ENCODE measurements at places on chromosomes 2 and 18.

GRCh38 chr2:179170901-179171300 lies 93.7 kb downstream of the SESTD1 start:
- DNase-seq, result no peak

DNA sequence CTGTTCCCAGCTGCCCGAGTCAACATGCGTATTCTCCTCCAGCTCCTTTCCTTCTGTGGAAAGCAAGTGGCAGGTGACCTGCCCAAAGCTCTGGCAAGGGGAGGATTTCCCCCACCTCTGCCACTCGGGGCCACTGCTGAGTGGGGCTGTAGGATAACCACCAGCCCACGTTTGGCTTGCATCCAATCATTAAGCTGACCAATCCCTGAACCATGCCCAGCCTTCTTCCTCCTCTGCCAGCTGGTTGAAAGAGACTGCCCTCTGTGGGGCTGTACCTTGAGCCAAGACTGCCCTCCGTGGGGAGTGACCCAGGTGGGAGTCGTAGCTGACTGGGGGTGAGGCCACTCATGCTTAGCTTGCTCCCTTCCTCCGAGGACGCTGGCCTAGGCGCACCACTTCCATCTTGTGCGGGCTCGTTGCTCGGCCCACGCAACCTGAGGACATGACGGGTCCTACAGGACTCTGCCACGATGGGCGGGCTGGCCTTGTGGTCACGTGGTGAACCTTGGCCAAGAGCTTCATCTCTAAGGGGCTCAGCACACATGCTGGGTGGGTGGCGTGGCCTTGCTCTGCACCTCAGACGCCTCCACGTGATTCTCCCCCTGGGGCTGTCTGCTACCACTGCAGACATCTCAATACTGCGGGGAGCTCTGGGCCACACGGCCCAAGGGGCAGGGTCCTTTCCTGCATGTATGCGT lies 112.1 kb downstream of the NDUFA10 start:
- DNase-seq, result no peak

- DNase-seq, result no peak
Observed at GRCh38 chr2:105042189-105042588, 4.3 kb downstream of the MRPS9 start.

DNA sequence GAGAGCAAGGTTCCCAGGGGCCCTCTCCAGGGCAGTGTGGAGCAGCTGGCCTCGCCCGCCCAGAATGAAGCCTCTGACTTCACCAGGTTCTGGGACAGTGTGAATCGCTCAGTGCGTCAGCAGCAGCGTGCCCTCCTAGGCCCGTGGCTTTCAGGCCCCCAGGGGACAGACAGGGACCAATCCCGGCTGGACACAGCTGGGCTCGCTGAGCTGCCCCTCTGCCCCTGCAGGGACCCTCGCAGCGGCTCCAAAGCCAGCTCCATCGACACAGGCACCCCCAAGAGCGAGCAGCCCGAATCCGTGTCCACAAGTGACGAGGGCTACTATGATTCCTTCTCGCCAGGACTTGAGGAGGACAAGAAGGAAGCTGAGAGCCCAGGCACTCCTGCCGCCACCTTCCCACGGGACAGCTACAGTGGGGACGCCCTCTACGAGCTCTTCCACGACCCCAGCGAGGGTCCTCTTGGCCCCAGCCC lies 7.6 kb downstream of the AMER3 start:
- DNase-seq, result no peak

- no peak for DNase-seq
Observed at GRCh38 chr18:57534511-57534909, 52.0 kb downstream of the FECH start.

DNA sequence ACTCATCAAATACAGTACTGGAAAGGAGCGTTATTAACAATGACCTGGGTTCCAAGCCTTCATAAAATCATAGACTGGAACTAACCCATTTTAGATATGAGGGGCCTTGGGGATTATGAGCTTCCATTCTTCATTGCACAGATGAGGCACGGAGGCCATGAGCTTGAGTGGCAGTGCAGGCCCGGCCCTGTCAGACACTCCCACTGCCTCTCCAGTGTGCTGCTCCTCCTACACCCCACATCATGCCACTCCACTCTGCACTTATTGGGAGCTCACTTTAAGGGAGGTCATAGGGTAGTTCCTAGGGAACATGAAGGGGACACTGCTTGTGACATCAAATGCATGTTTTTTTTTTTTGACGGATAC lies 77.9 kb downstream of the TSN start:
- no peak for DNase-seq

- no peak for DNase-seq
Observed at GRCh38 chr18:73431620-73432019, 563.8 kb upstream of the NETO1 start.

DNA sequence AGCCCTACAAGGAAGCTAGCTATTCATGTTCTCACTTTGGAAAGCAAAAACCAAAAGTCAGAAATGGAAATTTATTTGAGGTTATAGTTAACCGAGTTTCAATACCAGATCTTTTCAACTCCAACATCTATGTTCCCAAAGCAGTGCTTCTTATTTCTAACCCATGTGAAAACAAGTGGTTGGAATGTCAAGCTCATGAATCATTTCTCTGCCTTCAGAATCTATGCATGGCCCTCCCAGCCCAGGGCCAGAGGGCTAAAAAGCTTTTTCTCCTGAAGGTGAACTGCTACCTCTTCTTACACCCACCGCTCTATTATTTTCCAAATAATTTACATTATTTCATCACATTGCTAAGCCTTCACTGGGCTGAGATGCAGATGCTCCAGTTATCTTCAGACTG lies 158.4 kb downstream of the SP3 start:
- no peak for DNase-seq

DNA sequence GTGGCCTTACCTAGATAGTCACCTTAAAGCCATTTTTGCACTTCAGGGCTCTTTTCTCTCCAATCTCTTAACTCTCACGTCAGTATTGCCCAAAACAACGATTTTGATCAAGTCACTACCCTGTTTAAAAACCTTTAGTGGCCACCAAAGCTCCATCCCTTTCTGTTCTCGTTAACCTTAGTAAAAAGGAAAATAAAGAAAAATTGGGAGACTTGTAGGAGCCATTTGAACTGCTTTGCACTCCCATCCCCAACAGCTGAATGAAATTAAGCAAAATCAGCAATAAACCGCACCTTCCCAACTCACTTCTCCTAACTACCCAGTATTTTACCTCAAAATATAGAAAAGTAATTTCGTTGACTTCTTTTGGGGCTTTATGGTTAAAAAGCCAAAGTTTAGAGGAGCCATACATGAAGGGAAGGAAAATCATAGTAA lies 686 bp upstream of the ARL5A start:
- no peak for DNase-seq

GRCh38 chr2:230827774-230828271 lies 36.9 kb upstream of the ITM2C start:
- DNase-seq, result no peak

- no peak for DNase-seq
Observed at GRCh38 chr2:55236992-55237543, 4.6 kb downstream of the RPS27A start.

GRCh38 chr2:43950383-43951008 lies 45.3 kb downstream of the LRPPRC start:
- no peak for DNase-seq

- DNase-seq, result no peak
Observed at GRCh38 chr18:59932401-59932800, 32.6 kb downstream of the PMAIP1 start.

- DNase-seq, result no peak
Observed at GRCh38 chr2:207779523-207779922, 9.8 kb upstream of the FZD5 start.
